ENCODE measurements at places on chromosomes 3 and 15. TPM values are rescaled to one million over a fixed set of nuclear protein-coding genes. Genes with fewer than 3 reads are reported as not detected.

- DNase-seq = no peak
These were observed 1686.7 kb downstream of the SI start for GRCh38 chr3:163391407-163392181.

GPR149 gene
- polyA plus RNA-seq = not detected

LSG1 gene
- 43.8 TPM for polyA plus RNA-seq

DNA sequence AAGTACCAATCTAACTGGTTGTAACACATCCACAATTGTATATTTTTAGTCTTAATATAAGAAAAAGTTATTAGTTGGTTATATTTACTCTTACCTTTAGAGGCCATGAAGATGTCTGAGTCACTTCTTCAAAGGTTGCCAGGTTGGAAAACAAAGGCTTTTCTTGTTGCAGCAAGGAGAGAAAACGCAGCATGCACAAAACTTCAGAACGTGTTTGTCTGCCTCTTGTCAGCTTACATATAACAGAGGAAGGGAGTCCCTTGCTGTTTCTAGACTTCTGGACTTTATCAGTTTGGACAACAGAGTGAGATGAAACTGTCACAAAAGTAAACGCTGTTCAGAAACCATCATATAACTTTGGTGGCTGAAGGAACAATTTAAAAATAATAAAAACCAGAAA is at the start of gene PLSCR5:
Gene PLSCR5, minus strand, starts transcription at position 241 of the 400 bp plus-strand sequence. Its CDS starts 134 bp downstream, at position 107.
- no peak for DNase-seq

ATP13A5 gene
- not detected for polyA plus RNA-seq

GRAMD2A gene
- polyA plus RNA-seq = 0.01 TPM

DNA sequence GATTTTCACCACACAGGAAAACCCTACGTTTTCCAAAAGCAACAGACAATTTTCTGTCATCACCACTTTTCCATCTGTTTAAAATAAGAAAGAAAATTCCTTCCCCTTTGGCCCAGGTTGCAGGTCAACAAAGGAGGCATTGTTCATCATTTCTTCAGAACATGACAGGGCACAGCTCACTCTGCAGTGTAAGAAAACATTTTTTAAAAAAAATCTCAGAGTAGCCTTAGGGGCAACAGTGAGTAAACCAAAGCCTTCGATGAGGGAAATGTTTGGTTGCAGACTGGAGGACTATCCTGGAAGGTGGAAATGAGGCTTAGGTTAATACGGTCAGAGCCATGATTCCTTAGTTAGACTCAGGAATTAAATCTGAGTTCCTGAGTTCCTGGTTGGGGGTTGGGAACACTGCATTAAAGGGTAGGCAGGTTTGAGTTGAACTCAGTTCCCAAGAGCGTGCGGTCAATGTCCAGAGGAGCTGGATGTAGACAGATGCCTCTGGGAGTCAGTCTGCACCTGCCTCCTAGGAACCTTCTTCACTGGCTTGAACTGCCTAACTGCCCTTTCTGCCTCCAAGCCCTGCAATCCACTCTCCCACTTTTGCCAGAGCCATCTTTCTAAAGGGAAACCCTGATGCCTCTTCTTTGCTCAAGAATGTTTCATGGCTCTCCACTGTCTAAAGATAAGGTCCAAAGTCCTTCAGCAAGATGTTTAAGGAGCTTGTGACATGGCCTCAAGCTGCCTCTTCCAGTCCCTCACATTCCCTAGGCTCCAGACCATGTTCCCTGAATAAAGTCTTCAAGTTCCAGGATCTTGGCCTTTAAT is 3.3 kb upstream of the HES1 start:
- DNase-seq = no peak

- no peak for DNase-seq
These were observed 96.1 kb downstream of the FMN1 start for GRCh38 chr15:33098094-33099058.

NR2F2 gene
- polyA plus RNA-seq = 11.3 TPM

PRKCD gene
- polyA plus RNA-seq = 3.9 TPM

DNA sequence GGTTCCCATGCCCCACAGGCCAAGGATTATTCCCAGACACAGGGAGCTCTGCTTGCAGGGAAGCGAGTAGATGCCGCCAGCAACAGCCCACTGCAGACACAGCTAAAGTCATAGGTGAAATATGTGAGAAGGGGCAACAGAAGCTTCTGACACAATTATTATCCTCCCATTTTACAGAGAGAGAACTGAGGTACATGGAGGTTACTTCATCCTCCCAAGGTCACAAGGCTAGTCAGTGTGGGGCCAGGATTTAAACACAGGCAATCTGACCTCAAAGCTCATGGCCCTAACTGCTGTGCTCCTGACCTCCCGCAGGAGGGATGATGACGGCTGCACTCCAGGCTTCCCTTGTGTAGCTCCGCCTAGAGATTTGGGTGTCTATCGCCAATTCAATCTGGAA is 15.7 kb upstream of the FSIP1 start:
- no peak for DNase-seq

- DNase-seq = no peak
These were observed 304.1 kb downstream of the ZNF621 start for GRCh38 chr3:40828741-40829415.

TMC3 gene
- not detected for polyA plus RNA-seq

DNA sequence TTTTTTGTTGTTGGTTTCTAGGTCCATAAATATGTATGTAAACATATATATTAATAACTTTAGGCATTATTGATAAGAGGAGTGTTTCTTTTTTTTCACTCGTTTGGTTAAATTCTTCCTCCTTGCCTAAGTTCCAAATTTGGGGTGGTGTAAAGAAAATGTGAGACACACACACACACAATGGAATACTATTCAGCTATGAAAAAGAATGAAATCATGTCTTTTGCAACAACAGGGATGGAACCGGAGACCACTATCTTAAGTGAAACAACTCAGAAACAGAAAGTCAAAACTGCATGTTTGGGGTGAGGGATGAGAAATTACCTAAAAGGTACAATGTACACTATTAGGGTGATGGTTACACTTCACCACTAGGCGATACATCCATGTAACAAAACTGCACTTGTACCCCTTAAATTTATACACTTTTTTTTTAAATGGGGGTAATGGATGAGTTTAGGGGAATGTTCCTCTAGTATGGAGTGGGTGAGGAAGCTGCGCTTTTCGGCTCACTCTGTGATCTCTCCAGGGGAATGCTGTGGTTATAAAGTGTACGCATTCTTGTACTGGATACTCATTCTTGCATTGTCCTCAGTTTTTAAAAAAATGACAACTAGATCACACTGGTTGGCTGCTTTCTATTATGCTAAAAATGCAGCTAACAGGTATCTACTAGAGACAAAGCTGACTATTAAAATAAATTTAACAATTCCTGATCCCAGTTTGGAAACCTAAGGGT is 50.8 kb upstream of the PPARG start:
- no peak for DNase-seq

DNA sequence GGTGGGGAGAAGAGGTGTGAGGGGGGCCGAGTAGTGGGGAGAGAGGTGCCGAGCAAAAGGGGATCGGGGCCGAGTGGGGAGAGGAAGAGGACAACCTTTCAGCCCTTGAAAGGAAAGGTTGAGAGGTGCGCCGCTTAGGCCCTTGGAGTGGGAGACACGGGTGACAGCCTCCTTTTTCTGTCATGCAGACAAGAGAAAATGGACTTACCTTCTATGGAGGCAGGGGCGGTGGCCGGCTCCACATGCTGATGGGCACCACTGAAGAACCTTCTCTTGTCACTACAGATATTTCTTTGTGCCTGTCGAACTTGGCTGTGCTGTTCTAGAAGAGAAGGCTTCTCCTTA is 421 bp downstream of the KLHL18 start:
- DNase-seq = no peak

DNA sequence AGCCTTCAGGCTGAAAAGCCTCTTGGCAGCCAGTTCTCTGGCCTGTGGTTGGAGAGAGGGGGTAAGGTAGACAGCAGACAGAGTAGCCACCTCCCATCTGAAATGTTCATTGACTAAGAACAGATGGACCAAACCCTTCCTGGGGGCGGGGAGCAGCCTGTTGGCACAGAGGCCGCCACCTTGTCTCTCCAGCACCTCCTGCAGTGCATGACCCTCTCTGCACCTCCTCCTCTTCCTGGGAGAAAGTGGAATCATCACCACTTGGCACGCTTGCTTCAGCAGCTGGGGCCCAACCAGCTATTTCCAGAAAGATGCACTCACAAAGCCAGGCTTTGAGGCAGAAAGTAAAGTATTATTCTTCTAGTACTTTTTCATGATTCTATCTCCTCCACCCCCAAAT is 313.4 kb upstream of the CHRM5 start:
- DNase-seq = no peak

ZNF770 gene
- 16.2 TPM for polyA plus RNA-seq

TMEM207 gene
- not detected for polyA plus RNA-seq

- peak; percentile 18 for DNase-seq
These were observed 234.1 kb downstream of the CACNA2D3 start for GRCh38 chr3:54356261-54357045.

DNA sequence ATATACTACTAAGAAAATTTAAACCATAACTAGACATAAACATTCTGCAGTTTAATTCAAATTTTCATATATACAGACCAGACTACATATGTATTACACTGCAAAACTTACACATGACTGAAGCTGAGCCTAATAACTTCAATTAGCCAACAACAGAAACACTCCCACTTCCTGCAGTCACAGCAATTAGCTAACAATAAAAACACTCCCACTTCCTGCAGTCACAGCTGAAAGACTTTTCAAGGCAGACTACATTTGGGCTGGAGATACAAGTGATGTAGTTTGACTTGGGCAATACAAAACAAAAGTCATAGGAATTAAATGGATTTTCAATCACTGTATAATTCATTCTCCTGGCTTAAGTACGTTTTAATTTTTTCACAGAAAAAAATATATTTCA is 10.3 kb downstream of the TM2D3 start:
- no peak for DNase-seq

DNA sequence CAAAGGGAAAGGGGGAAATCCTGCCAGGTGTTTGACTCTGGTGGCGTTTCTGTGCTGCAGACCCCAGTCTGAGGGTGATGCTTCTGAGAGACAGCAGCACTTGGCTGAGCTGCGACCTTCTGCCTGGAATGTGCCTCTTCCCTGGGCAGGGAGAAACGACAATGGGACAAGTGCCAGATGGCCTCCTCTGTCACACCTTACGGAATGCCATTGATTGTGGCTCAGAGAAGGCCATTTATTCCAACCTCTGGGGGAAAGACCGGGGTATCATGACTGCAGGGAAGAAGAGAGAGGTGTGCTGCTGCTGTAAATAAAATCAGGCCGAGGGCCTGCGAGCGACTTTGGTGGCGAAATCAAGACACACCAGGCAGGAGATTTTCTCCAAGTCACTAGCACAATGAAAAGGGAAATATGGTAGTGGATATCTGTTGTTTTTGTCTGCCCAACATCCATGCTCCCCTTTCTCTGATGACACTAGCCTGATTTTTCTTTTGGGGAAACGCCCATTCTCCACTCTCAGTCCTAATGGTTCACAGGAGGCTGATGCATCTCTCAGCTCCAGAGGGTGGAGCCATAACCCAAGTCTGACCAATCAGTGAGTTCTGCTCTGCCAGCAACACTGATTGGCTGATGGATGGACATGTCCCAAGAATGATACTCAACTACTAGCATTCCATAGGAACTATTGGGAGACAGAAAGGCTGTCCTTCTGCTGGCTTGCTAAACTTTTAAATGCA is 336.1 kb downstream of the FOXP1 start:
- no peak for DNase-seq

GRCh38 chr3:176814285-176814684 is 383.0 kb downstream of the TBL1XR1 start:
- peak; percentile 59 for DNase-seq

GRCh38 chr3:111197485-111197884 is 125.9 kb downstream of the NECTIN3 start:
- DNase-seq = no peak

LRTM1 gene
- polyA plus RNA-seq = not detected

- DNase-seq = no peak
These were observed 28.4 kb upstream of the ST3GAL6 start for GRCh38 chr3:98734735-98735134.

SEMA3B gene
- polyA plus RNA-seq = 2.2 TPM

KNG1 gene
- not detected for polyA plus RNA-seq

GRCh38 chr3:150755902-150756301 is 7.1 kb downstream of the SIAH2 start:
- no peak for DNase-seq

GPR15 gene
- not detected for polyA plus RNA-seq
